ENCODE measurements at places on chromosomes 7 and 10.
A peak's percentile ranks its signal among the peaks of the same experiment; 100 is the strongest.

DNA sequence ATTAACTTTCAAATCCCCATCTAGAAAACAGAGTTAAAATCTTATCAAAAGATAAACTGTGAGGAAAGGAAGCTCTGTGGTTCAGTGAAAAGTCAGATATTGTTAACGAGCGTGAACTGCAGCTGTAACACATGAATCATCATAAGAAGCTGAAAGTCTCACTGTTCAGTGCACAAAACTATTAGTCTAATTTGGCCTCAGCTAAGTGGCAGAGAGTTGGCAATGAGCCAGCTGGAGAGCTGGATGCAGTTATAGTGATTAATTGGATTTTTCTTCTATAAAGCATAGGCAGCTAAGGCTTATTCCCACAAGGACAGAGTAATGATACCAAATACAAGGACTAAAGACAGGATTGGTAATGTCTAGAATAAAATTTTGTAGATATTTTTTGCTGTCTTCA lies 101.1 kb upstream of the ABCB5 start:
- DNase-seq: peak; percentile 56

GRCh38 chr7:96636979-96637378 lies 72.7 kb downstream of the SEM1 start:
- DNase-seq: no peak

DNA sequence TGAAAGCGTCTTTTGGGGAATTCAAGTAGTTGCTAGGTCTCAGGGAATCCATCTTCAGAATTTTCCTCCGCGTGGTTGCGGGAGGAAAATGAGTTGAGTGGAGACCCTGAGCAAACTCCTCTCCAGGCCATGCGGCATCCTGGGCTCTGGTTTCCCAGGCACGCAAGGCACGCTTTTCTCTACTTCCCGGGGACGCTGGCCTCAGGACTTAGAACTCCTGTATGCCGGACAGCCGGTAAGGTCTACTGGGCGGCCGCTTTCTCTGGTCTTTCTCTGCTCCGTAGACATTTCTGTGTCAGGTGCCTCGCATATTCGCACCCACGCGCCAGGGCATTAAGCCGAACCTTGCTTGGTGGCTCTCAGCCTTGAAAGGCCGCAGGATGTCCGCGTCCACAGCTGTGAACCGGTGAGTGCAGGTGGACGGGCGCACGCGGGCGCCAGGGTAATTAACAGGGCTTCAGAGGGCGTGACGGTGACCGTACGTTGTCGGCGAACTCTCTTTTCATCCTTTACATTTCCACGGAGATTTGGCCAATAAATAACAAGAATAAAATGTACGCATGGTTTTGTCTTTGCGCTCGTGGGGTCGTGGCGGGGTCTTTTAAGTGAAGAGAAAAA lies 992 bp upstream of the RBM20 start:
- no peak for DNase-seq

DNA sequence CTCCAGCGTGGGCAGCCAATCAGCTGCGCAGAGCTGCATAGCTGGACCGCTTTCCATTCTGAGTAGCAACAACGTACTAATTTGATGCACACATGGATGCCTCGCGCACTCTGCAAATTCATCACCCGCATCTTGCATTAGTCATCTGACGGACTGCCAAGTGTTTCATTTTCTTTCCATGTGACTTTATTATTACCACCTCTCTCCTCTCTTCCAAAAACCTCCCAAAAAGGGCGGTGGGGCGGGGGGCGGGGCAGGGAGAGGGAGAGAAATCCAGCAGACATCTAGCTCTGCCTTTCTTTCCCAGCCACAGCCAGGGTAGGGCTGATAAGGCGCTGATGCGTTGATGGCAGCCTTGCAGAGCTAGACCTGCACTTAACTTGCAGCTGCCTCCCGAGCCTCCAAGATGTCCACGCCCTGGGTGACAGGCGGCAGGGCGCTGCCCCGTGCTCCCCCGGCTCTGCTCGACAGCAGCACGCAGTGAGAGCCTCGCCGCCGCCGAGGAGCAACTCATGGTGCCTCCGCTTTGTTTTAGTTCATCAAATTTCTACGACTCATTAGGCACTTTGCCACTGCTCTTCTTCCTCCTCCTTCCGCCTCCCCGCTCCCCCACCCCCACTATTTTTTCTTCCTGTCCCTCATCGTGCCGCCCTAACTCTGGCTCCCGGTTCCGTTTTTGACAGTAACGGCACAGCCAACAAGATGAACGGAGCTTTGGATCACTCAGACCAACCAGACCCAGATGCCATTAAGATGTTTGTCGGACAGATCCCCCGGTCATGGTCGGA lies 147.3 kb downstream of the CELF2 start:
- peak; percentile 91 for DNase-seq

DNA sequence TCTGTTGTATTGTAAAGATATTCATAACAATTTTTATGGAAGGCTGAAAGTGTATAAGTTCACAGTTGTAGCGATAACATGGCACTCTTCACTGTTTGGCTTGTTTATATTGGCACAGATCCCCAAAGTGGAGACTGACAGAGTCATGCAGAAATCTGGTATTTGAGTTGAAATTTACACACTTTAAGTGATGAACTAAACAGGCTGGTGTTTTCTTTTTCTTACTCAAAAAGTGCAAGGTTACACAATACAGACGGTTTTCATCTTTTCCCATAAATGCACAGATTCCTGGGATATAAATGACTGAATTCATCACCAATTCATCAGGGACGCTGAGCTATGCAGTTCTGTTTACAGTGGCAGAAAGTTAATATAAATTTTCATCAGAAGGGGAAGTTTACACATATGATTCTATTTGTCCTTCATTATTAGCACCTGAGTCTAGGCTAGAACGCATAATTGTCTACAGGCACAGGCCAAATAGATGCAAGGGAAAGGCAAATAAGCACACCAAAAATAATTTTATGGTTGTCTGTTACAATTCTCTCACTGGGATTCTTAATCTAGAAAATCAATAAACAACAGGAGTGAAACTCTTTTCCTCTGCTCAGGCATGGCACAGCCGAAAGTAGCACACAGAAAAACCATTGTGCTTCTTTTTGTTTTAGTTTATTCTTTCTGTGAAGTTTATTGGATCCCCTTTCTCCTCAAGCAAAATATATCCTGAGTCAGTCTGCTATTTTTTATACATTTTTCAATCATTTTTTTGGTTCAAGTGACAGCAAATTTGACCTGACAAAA lies 88.0 kb downstream of the FOXP2 start:
- peak; percentile 34 for DNase-seq

DNA sequence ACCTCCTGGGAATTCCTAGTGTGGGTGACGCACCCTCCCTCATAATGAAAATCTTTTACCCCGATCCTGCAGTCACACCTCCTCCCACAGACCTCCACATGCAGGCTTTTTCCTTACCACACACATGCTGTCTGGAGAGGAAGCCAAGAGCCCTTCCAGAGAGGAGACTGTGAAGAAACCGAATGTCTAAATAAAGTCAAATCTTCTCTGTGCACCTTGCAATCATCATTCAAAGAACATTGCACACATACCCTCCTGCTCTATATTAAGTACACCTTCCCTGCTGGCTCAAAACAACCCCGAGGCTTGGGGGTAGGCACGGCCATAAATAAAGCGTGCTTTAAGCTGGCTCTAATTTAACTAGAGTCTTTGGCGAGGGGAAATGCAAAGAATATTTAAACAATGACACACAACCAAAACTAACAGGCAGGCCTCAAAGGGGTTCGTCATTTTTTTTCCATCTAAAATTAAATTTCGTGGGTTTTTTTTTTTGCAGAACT lies 34.9 kb downstream of the CALML3 start:
- peak; percentile 87 for DNase-seq
